Hypothalamus (tissue), 51 donors: ENCODE measurements at places on chromosomes 2 and 18.

DNA sequence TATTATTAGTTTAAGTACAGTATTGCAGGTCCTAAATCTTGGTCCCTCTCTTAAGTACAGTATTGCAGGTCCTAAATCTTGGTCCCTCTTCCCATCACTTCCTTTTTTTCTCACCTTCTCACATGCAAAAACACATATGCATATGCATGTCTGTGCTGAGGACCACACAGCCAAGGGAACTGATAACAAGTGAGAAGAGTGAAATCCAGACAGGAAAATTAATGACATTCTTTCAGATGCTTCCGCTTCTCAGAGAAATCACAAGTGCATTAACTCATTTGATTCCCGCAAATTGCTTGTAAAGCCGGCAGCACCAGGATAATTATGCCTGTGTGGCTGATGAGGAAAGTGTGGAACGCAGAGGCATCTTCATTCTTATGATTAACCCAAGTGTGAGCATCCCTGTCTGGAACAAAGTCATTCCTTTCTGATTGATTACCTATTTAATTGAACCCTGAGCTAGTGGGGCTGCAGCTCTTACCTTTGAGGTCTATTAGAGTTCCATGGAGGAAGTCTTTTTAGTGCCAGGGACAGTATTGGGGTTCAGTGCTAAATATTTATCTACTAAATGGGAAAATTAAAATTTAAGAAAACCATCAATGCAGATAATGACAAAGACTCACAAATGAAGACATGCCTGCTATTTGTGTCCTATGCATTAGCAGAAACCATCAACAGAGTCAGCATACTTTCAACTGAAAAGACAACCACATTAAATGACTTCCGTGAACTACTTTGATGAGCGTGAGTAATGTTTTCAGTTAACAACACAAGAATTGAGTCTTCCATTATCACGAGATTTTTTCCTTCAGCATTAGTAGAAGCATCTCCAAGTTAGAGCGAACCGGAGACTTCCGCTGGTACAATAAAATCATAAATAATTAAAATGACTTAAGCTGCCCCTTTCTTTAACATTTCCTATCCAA lies 220.4 kb upstream of the SLC35G4 start:
- DNase-seq: no peak

GRCh38 chr2:132943829-132944228 lies 273.8 kb upstream of the LYPD1 start:
- DNase-seq: no peak

GRCh38 chr2:236705295-236706105 lies 135.9 kb downstream of the ACKR3 start:
- no peak for DNase-seq

DNA sequence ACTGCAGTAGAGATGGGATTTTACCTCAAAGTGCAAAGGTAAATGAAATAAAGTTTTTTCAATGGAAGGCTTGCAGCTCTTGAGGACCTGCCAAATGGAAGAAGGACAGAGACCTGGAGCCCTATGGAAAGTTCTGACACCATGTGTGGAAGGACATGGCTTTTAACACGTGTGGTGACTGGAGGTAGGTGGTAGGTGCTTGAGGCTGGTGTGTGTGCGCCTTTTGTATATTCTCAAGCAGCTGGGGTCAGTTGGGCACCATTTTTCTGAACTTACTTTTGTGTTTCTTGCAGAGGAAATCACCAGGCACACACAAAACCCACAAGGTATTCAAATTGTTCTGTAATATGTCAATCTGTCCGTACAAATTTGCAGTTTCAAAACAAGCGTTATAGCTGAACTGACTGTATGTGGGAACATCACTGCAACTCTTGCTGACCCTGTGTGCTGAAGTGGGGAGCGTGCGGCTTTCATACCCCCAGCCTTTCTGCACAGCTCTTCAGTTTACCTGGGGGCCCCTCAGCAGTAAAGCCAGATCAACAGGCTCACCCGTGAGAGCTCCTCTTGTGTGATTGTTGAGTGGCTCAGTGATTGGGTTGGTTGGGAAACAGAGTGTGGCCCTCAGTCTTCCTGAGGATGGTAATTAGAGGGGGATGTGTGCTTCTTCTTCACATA lies 363 bp downstream of the GREB1 start:
- DNase-seq: no peak

- DNase-seq: no peak
Observed at GRCh38 chr2:54514822-54515569, 58.9 kb downstream of the SPTBN1 start.

DNA sequence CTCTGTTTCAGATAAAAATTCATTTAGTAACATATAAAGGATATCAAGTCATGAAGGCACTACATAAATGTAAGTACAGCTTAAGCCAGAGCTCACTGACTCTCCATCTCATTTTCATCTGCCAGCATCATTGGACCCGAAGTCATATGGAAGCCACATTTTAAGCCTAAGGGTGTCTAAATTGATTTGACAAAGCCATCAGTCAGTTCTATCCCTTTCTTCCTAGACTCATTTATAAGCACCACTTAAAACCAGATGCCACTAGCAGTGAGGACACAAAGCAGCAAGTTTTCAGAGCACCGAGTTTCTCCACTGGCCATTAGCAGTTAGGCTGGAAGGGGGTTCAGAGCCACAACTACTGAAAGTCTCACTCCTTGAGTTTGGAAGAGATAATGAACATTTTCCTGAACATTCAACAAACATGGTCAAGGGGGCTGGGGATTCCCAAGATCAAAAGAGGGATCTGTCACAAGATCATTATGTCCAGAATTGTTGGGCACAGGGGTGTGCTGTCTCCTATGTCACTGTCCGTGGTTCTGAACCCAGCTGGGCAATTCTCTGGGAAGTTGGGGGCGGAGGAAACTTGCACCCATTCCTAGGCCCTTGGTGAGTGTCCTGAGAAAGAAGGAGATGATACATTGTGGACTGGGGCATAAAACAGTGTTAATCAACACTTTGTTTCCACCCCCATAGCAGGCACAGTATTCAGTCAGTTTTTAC lies 158.5 kb upstream of the LMAN1 start:
- DNase-seq: no peak

DNA sequence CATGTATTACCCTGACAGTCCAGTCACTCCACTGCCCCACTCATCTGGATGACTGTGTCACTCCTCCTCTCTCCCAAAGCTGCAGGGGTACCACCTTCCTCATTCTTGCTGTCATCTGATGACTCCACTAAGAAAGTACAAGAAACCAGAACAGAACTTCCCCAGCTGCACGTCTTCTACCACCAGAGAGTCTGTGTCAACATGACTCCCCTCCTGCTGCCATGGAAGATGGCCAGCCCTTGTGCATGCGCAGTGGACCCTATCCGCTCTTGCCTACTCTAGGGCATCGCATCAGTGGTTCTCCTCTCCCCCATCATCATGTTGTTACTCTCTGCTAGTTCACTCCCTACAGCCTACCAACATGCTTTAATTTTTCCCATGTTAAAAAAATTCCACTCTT lies 14.5 kb upstream of the ST8SIA3 start:
- no peak for DNase-seq

DNA sequence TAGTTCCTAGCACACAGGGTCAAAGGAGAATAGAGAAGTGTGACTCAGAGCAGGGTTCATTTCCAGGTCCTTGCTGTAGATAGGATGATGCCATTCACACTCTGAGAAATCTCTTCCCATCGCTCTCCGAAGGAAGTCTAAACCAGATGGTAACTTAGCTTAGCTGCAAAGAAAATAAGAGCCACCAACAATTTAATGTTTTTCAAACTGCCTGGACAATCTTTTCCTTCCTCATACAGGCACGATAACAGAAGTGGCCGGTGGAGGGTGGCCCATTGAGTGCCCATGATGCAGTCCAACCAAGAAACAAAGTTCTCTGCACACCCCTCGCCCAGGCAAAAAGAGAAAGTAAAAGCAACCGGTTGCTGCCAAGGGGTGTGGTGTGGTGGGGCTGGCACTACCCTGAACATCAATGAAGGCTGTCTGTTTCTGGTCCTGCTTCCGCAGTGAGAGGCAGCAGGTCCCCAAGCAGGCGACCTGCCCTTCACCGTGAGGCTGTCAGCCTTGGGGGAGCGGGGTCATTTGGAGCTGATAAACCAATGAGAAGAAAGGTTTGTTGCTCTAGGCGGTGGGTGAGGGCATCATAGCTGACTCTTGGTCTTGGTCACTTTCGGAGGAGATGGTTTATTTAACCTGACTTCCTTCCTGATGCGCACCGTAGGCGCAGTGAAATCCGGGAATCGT lies 105.6 kb upstream of the CD302 start:
- no peak for DNase-seq

- DNase-seq: no peak
Observed at GRCh38 chr18:45839414-45840395, 14.2 kb downstream of the SIGLEC15 start.

DNA sequence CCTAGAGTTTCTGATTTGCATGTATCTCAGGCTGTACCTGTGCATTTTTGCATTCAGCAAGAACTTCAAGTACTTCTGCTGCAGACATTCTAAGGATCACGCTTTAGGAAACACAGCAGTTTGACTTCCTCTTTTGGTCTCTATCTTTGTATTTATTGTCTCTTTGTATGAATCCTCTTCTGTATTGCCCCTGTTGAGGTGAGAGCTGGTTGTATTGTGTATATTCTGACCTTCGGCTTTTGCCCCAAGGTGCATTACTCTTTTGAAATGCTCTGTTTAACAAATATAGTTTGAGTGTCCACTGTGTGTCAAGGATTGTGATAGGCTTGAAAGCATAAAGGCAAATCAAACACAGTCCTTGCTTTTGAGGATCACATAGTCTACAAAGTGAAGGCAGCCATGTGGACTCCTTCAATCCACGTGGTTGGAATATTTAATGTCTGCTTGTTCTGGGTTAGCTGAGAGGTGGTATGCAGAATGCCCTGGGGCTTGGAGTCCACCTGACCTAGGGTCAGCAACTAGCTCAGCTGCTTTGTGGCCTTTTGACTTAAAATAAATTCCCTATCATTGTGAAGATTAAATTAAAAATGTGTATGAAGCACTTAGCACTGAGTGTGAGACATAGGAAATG lies 108.1 kb downstream of the LYPD6 start:
- no peak for DNase-seq

- DNase-seq: no peak
Observed at GRCh38 chr2:203510941-203511305, 24.2 kb downstream of the RAPH1 start.

DNA sequence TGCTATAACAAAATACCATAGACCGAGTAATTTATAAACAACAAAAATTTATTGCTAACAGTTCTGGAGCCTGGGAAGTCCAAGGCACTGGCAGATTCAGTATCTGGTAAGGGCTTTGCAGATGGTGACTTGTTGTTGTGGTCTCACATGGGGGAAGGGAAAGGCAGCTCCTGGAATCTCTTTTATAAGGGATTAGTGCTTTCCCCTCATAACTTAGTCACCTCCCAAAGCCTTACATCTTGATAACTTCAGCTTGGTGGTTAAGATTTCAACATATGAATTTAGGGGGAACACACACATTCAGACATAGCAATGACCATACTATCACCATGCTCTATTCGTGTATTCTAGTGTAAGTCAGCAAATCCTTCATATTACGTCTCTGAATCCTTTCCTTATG lies 447.6 kb upstream of the TCF4 start:
- no peak for DNase-seq

DNA sequence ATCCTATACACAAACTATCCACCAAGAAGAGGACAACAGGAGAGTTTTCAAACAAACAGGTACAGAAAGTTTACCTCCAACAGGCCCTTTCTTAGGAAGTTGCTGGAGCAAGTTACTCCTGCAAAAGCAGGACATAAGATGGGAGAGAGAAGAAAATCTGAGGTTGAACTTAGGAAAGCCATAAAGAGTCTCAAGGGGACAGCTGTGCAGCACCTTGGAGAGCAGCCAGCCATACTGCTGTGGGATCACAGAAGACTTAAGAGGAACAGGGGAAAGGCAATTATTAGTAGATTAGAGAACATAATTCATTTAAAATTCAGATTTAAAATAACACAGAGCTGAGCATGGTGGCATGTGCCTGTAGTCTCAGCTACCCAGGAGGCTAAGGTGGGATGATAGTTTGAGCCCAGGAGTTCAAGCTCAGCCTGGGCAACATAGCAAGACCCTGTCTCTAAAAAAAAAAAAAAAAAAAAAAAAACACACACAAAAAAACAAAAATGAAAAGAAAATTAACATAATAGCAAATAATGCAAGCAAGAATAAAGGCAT lies 148.1 kb upstream of the SIX3 start:
- no peak for DNase-seq

DNA sequence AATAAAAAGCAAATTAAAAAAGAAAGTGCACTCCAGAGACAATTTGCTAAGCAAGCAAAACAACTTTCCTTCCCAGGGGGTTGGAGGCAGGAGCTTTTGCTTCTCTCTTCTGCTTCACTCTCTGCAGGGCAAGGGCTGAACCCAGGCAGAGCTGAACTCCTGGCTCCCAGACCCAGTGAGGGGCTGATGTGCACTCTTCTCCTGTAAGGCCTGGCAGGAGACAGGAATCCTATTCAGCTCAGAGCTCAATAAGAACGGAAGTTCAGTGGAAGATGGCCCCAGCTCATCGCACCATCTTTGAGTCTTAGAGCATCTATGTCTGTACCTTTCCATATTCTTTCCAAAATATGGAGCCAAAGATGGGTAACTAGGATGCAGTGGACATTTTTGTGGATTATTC lies 29.1 kb downstream of the CIB4 start:
- no peak for DNase-seq

- DNase-seq: no peak
Observed at GRCh38 chr2:72619626-72620025, 206.2 kb downstream of the EXOC6B start.

GRCh38 chr2:233183869-233184418 lies 67.5 kb upstream of the ATG16L1 start:
- DNase-seq: no peak

DNA sequence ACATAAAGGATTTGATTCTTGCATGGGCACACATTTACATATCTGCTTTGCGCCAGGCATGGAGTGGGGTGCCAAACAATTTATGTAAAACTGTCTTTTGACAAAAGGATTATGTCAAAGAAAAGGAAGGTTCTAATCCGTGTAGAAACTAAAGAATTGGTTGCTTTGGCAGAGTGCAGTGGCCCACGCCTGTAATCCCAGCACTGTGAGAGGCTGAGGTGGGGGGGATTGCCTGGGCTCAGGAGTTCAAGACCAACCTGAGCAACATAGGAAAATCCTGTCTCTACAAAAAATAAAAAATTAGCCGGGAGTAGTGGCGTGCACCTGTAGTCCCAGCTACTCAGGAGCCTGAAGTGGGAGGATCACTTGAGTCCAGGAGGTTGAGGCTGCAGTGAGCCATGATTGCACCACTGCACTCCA lies 1.1 kb upstream of the MTERF4 start:
- DNase-seq: no peak

GRCh38 chr2:129069875-129070594 lies 751.4 kb upstream of the HS6ST1 start:
- no peak for DNase-seq
